SHP77 (cell line): ENCODE measurements at places on chromosomes 6 and 20.
A peak's percentile ranks its signal among the peaks of the same experiment; 100 is the strongest.

GRCh38 chr6:38713812-38714211 is 1.3 kb upstream of the DNAH8 start:
- no peak for DNase-seq

DNA sequence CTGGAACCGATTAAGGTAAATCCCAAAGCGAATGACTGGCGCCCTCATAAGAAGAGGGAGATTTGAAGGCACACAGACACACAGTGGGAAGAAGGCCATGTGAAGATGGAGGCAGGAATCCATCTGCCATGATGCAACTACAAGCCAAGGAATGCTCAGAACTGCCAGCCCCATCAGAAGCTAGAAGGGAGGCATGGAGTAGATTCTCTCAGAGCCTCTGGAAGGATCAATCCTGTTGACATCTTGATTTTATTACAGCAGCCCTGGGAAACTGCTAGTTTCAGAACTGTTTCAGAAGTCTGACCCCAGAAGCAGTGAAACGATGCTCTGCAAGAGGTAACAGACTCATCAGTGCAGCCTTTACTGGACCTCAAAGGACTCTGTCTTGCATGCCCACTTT is 103.5 kb upstream of the GPR6 start:
- DNase-seq: no peak

DNA sequence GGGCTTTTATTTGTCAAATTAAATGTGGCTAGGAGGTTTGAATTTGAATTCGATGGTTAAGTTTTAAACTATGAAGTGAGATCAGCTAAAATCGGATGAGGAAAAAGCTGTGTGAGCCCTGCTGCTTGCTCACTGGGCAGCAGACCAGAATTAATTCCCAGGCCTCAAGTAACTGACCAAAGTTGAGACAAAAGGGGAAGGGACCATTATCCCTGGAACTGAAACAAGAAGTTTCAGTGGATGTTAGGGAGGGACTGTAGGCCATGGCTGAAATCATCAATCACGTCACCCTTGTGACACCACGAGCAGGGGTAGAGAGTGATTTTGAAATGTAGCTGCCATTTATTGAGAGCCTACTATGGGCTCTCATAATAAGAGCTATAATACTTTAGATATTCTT is 7.0 kb upstream of the PRSS35 start:
- DNase-seq: no peak

DNA sequence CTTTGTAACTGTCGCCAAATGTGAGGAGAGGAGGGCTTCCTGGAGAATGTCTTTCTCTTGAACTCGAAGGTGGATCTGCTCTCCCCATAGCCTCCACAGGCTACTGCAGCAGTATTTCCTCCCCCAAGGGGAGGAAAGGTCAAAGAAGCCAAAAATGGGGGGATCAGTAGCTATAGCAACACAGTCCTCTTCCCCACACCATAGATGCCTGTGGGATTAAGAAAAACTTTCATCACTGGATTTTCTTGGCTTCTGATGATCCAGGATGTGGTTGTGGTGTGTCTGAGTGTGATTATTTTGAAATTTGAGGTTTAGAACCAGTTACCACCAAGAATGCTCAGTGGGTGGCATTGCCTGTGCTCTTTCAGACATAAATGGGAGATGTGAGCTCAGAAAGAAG is 140.1 kb upstream of the SPACA1 start:
- DNase-seq: no peak

DNA sequence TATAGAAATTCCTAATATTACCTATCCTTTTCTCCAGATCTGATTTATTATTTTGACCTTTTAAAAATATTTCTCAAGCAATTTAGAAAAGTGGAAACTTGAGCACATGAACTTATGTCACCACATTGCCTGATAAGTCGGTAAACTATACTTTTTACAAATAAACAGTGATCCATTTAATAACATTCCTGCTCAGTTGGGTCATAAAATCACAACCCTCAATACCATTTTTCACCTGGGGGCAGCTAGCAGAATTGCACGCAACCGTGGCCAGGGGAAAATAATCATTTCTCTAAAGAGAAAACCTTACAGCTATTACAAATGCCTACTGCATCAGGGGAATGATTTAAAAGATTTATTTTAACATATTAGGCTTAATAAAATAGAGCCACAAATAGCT is 614.5 kb downstream of the PHF3 start:
- DNase-seq: no peak

GRCh38 chr6:104603108-104603745 is 256.5 kb downstream of the HACE1 start:
- no peak for DNase-seq

DNA sequence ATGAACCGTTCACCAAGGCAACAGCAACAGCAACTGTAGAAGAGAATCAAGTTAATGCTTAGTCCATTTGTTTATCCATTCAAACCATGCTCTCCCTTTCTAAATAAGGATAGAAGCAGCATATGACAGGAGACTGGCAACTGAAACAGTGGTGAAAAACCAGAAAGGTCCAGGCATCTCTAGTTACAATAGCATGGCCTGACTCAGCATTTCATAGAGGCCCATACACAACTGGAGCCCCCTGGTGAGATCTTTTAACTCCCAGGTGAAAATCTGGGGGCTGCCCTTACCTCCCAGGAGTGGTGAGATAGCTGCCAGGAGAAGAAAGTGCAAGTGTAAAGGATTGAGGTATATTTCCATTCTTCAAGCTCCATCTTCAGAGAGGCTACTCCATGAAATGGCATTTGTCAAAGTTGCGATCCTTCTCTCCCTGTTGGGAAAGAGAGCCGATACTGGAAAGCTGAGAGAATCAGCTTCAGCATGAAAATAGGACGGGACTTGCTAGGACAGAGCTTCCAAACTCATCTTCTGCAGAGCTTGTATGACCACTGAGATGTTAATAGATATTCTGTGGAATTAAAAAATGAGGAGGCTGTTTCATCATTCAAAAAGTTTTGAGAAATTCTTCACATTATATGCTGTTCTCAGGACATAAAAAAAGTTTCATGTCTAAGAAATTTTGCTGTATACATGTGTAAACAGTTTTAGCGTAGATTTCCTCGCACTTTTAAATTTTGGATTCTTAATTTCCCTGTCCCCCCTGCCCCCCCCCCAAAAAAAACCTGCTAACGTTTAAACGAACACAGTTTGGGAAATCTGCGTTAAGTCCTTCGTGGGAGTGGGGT is 10.9 kb upstream of the SLC2A12 start:
- DNase-seq: peak; percentile 48

GRCh38 chr20:23856736-23857135 is 22.8 kb downstream of the CST5 start:
- DNase-seq: no peak

DNA sequence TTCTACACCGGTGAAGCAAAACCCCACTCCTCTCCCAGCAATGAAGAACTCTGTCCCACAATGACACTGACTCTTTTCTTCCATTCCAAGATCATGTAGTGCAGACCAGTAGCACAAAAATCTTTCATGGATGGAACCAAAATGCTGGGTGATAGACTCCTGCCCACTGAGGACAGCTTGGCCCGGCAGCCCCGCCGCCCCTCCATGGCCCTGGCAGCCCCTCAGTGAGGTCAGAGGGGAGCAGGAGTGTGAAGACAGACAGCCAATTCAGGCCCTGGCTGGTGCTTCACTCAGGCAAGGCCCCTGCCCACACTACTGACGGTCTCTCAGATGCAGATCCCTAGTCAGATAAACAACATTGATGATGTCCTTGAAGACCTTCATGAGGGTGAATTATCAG is 131.9 kb upstream of the SYNDIG1 start:
- DNase-seq: no peak

- no peak for DNase-seq
Measured at GRCh38 chr6:89360415-89360999, 8.0 kb upstream of the UBE2J1 start.

GRCh38 chr20:35663516-35664465 is 909 bp downstream of the CPNE1 start:
- DNase-seq: no peak

DNA sequence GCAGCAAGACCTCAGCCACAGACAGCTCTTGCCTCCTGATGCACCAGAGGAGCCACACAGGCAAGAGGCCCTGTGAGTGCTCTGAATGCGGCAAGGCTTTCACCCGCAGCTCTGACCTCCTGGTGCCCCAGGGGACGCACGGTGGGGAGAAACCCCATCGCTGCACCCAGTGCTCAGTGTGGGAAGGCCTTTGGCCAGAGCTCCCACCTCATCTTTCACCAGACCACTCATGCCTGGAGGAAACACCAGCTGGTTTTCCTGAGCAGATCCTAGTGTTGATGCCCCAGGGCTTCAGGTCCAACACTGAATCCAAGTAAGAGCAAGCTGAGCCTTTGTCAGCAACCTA is 37.0 kb upstream of the XRN2 start:
- no peak for DNase-seq

DNA sequence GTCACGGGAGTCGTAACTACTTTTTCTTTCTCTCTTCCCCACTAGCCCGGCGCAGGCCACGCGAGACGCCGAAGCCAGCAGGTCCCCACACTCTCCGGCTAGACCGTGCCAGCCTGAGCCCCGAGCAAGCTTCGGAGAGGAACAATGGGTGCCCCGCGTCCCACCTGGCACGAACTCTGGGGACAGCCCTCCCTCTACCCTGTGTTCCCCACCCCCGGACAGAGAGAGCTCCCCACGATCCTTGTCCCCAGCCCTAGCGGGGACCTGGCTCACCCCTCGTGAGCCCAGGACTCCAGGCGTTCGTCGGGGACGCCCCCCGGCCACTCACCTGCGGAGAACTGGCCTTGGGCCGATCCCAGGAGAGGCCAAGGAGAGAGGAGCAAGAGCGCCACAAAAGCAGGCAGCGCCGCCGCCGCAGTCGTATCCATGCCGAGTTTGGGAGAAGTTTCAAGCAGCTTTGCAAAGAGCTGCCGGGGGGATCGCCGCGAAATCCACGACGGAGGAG is 416 bp downstream of the PTPRK start:
- no peak for DNase-seq

DNA sequence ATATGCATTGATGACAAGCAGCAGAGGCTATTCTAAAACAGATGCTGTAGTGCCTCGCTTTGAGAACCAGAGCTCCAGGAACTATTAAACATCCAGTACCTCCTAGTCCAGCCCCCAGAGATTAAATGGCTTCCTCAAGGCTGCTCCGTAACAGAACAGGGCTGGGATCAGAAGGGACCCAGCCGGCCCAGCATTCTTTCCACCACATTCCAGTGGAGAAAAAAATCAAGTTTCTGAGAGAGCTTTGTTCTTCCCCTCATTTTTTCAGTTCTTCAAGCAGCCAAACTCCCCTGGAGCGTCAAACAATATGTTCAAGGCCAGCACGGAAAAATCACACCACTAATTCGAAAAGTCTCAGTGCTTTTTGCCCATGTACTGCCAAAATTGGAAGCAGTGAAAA is 5.8 kb upstream of the STMND1 start:
- DNase-seq: no peak

DNA sequence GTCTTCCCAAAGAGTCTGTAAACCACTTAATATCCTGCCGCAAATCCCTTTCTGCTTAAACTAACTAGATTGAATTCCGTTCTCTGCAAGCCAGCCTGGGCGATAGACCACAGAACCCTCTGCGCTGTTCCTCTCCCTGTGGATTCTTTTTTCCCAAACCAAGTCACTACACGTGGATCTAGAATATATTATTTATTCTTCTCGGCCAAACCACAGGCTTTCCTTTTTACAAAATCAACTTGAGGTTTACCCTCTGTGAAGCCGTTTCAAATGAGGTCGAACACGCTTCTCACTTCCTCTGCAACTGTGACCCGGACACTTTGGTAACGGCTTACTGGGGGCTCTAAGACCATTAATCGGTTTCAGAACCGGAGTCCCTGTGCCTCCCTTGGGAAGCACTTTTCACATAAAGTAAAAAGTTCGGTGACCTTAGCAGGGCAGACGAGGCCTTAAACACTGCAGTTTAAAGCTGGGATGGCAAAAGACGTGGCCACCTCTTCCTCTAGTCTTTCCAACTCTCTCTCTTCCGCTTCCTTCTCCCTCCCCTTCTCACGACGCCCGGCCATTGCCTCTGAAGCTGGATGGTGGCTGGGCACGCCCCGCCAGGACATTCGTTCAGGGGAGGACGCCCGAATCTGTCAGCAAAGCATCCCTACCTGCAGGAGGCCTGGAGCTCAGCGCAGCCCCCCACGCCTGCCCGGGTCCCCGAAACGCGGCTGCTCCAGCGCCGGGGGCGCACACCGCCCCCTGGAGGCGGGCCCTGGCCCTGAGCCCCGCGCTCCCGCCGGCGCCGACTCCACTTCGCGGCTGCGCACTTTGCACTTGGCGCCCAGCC is 55.0 kb upstream of the FOXC1 start:
- no peak for DNase-seq

DNA sequence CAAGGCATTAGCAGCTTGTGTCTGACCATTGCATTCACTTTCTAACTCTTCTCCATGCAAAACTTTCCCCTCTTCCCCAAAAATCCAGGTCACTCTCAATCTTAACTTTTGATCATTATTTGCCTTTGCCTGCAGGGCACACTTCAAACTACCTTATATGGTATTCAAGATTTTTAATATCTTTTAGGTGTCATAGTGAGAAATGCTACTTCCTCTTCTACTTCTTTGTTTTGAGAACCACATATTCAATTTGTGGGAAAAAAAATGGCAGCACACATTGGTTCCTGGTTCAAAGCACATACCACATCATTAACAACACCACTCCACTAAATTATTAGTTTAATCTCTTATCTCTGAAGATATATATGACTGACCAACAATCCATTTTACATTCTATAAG is 1267.0 kb upstream of the CITED2 start:
- DNase-seq: no peak

- peak; percentile 73 for DNase-seq
Measured at GRCh38 chr20:21096321-21097043, 9.7 kb downstream of the LINC00237 start.

DNA sequence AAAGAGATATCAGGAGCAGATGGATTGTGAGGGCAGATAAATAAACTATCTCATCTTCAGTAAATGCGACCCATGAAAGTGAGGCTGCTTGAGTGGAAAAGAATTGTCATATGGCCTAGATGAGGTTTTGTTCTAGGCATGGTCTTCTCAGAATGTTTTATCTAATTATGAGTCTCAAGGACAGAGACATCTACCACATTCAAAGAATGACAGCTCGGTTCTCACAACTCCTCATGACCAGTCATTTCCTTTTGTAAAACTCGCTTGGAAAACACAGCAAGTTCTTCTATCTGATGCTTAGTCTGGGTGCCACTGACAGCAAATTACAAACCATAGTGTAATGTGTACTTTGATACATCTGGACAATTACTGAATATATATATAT is 140.5 kb downstream of the CCDC170 start:
- no peak for DNase-seq

- DNase-seq: no peak
Measured at GRCh38 chr6:92748131-92748530, 671.2 kb downstream of the EPHA7 start.

GRCh38 chr6:138805016-138805765 is 9.3 kb downstream of the ECT2L start:
- no peak for DNase-seq

GRCh38 chr20:46808565-46808964 is 86.1 kb upstream of the EYA2 start:
- DNase-seq: no peak

GRCh38 chr6:62775427-62776022 is 435.7 kb upstream of the FKBP1C start:
- DNase-seq: peak; percentile 38

DNA sequence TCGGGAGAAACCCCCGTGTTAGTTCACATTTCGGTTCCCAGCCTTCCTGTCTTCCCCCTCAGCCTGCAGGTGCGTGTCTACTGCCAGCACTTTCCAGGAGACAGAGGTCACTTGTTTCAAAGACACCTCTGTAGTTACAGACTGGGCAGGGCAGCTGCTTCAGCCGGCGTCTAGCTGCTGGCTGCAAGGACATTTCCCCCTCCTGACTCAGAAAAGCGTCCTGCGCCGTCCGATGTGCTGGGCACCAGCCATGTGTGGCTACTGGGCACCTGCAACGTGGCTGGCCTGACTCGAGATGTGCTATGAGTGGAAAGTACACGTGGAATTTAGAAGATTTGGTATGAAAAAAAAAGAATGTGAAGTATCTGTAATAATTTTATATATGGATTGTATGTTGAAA is 37.6 kb downstream of the RRBP1 start:
- DNase-seq: peak; percentile 70
